HAP-1 (cell line): ENCODE measurements at places on chromosomes 7 and 10.
A peak's percentile ranks its signal among the peaks of the same experiment; 100 is the strongest.

- no peak for DNase-seq
These were observed 59.8 kb upstream of the ANTXRL start for GRCh38 chr10:46226900-46227558.

- no peak for DNase-seq
These were observed 65.6 kb upstream of the MKI67 start for GRCh38 chr10:128191847-128192246.

DNA sequence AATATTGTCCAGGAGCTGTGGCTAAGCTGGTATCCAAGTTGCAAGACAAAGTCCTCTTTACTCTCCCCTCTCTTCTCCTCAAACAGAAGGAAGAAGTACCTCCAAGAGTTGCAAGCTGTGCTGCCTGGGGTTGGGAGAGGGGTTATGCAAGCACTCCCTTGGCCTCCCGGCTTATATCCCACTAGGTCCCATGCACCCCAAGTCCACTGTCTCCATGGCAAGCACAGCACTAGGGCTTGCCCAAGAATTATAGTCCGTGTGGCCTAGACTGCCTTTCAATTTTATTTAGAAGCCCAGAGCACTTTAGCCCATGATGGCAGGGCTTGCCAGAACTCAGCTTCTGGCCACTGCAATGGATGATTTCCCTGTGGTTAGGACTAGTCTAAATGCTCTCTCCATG lies 40.4 kb upstream of the TECTB start:
- DNase-seq: no peak

DNA sequence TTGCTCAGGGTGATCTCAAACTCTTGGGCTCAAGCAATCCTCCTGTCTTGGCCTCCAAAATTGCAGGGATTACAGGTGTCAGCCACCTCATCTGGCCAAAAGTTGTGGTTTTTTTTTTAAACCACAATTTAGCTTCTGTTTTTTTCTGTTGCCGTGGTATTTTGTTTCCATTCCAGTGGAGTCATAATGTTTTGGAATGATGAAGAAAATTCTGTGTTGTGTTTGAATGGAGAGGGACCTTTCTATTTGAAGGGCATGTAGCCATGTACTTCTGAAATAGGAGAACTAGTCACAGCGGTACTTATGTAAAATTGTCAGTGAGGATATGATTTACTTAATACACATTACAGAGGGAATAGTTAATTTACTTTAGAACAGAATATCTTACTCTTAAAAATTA lies 201.3 kb downstream of the ARL4A start:
- DNase-seq: no peak

GRCh38 chr7:134873253-134873652 lies 93.8 kb downstream of the CALD1 start:
- DNase-seq: no peak

GRCh38 chr7:106294334-106294733 lies 9.6 kb upstream of the NAMPT start:
- DNase-seq: no peak

DNA sequence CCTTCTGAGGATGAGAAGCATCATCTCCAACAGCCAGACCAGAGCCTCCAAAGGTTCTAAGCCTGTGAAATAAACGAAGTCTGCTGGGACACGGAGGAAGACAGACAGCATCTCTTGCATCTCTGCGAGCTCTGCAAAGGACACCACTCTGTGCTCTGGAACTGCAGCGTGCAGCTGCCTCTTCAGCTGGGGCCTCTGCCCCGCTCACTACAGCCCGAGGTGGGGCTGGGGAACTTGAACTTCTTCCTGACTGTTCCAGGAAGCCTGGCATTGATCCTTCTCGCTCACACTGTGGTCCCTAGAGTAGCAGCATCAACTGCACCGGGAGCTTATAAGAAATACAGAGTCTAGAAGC lies 163.3 kb downstream of the USP6NL start:
- no peak for DNase-seq

GRCh38 chr10:116265686-116266085 lies 7.3 kb downstream of the GFRA1 start:
- DNase-seq: no peak

GRCh38 chr7:15418264-15418663 lies 143.6 kb downstream of the AGMO start:
- no peak for DNase-seq

GRCh38 chr7:1624999-1625927 lies 44.8 kb upstream of the ELFN1 start:
- no peak for DNase-seq

GRCh38 chr10:35347121-35347562 lies 10.8 kb downstream of the CCNY start:
- DNase-seq: no peak

DNA sequence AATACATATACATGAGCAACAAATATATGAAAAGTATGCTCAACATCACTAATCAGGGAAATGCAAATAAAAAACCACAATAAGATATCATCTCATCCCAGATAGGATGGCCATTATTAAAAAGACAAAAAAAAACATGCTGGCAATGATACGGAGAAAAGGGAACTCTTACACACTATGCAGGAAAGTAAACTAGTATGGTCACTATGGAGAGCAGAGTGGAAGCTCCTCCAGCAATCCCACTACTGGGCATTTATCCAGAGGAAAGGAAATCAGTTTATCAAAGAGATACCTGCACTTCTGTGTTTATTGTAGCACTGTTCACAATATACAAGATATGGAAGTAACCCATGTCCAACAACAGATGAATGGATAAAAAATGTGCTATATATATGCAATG lies 217.5 kb downstream of the SDK1 start:
- no peak for DNase-seq

GRCh38 chr10:52897162-52897561 lies 124.6 kb upstream of the MBL2 start:
- DNase-seq: no peak

GRCh38 chr10:100600218-100600617 lies 64.5 kb downstream of the HIF1AN start:
- no peak for DNase-seq

DNA sequence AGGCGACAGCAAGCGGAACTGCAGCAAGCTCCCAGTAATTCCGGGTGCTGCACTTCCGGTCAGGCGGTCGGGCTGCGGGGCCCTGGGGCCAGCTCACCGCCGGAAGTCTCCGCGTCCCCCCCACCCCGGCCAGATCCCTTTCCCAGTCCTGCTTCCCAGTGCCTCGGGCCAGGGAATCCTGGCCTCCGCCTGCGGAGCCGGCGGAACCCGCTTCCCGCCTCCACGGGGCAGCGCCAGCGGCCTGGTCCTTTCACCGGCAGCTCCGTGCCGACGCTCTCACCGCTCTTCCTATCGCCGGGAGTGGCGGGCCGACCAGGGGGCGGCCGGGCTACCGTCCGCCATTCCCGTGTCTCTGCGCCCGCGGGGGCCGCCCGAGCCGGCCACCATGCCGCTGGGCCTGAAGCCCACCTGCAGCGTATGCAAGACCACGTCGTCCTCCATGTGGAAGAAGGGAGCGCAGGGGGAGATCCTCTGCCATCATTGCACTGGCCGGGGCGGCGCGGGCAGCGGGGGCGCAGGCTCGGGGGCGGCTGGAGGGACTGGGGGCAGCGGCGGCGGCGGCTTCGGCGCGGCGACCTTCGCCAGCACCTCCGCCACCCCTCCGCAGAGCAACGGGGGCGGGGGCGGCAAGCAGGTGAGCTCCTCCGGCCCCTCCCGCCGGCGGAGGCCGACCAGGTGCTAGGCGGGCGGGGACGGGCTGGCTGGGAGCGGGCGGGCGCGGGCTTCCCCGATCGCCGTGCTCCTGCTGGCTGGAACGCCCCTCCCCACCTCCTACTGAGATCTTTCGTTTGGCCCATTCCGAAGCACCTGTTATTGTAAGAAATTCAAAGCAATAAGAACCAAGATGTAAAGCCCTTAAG lies at the start of gene GATAD1:
Gene GATAD1, plus strand, starts transcription at position 138 of the 860 bp plus-strand sequence. Its CDS starts 248 bp downstream, at position 386.
- DNase-seq: peak; percentile 94

DNA sequence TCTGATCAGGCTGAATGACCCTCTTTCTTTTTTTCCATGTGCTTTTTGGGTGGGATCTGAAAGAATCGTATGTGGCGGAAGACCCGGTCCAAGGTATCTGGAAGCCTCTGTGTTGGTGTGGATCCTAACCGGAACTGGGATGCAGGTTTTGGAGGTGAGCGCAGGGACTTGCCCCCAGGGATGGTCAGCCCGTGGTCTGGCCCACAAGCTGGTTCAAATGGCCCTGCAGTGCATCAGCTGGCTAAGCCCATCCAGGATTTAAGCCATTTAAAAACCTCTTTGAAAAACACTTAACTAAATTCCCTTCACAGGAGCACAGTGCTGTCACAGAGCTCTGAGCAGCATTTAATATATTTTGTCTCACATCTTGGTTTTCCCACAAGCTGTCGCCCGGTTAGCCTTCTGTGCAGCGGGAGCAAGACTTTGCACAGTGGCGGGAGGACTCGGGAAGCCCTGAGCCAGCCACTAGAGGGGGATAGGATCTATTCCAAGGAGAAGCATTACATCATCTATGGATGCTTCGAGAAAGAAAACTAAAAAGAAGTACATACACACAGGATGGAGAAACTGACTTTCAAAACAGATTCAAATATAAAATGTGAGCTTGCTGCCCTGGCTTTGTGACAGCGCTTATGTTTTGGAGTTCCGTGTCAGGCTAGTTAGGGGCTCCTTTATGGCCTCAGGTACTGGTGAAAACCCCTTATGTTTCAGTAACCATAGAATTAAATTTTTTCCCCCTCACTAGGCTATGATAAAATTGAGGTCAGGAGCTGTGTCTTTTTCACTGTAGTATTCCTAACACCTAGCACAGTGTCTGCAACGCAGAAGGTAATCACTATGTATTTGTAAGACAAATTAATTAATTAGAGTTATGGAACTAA lies 11.3 kb downstream of the CPA2 start:
- peak; percentile 14 for DNase-seq

DNA sequence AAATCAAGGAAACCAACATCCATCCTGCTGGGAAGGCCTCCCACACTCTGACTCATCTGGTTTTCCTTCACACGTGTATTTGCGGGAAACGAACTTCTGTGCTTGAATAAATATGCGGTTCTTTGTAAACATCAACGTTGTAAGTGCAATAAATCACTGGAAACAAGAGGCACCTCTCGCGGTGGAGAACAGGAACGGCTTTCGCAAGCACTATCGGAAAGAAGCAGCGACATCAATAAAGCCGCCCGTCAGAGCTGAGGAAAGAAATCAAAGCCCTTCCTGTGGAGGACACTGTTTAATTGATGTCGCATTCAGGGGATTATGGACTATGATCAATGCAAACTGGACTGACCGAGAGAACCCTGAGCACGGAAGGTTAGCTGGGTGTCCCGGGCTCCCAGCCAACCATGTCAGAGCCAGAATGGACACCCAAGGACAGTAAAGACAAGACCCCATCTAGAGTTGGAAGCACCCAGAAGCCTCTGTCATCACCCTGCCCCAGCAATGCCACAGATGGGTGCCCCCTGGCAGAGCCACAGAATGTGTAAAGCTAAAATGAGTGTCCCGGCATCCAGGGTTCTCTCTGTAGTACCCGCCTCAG lies 37.6 kb downstream of the OAT start:
- no peak for DNase-seq

DNA sequence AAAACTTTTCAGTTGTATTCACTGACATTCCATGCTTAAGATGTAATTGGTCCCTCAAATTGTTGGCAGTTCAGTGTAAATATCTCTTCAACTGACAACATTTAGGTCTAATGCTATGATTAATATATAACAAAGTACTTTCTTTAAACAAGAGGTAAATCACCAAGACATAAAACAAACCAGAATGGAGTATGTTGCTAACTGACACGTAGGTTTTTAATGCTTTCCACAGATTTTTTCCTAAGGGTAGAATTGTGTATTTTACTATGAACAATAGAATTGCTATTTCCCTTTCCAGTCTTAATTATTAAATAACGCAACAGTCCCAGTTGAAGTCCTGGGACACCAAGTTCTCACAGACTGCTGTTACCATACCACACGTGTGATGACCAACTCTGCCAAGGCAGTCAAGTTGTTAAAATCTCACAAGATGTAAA lies 4.1 kb downstream of the JCAD start:
- no peak for DNase-seq

DNA sequence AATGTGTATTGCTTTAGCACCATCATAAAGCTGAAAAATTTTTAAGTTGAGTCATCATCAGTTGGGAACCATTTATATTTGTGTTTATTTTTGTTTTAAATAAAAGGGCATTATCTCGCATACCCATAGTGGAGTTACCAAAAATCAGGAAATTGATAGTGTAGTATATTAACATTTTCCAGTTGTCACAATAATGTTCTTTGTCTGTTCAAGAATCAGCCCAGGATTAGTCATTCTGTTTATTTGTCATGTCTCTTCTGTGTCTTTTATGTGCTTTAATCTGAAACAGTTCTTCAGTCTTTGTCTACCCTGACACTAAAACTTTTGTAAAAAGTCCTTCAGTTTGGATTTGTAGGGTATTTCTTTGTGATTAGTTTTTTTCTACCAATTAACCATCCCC lies 827.8 kb upstream of the ZWINT start:
- DNase-seq: peak; percentile 18
